ENCODE measurements at places on chromosomes 5 and 9.

GRCh38 chr5:53871775-53872174 is 311.3 kb downstream of the NDUFS4 start:
- DNase-seq = no peak

GRCh38 chr5:63233361-63233760 is 654.7 kb downstream of the LRRC70 start:
- DNase-seq = no peak

DNA sequence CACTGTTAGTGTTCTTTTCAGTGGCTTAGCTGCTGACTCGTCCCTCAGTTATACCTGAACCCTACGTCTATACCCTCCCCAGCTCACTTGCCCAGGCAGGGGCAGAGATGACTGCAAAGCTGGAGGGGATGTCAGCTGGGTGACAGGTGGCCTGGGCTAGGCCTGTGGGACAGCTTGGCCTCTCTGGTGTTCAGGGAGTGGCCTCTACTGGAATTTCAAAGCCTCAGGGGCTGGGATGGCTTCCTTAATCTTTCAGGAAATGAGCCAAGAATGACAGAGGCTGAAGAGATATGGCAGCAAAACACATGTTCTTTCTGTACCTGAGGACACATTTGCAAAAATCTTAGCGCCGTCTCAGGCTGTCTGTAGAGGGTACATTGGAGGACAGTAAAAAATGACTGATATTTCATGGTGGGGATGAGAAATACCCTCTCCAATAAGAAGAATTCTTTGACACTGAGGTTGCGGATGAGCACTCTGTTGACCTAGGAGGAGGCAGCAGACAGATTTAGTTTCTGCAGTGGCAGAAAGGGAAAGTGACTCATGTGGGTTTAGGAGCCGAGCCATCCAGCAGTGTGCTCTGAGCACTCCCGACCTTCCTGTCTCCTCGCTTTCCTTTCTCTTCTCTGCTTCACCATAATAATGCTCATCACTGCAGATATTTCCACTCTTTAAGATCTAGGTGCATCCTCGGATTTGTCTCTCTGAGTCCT is 54.4 kb downstream of the ENTREP1 start:
- no peak for DNase-seq

DNA sequence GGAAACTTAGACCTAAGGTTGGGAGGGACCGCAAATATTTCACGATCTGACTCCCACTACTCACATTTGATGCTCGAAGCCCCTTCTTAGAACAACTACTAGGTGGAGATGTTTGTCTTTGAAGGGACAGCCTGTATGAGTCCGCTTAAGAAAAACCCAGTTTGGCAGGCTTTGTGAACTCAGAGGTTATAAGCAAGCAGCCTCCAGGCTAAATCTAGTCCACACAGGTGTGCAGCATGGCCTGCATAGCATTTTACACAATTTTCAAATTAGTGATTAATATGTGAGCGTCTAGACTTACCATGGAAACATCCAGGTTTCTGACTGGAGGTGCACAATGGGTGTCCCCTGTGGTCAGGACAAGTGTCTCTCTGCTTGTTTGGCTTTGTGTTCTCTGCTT is 127.1 kb downstream of the KIF4B start:
- no peak for DNase-seq

GRCh38 chr5:124824637-124825158 is 78.3 kb upstream of the ZNF608 start:
- DNase-seq = no peak

- DNase-seq = no peak
Measured at GRCh38 chr9:36169708-36170107, 520 bp downstream of the CCIN start.

DNA sequence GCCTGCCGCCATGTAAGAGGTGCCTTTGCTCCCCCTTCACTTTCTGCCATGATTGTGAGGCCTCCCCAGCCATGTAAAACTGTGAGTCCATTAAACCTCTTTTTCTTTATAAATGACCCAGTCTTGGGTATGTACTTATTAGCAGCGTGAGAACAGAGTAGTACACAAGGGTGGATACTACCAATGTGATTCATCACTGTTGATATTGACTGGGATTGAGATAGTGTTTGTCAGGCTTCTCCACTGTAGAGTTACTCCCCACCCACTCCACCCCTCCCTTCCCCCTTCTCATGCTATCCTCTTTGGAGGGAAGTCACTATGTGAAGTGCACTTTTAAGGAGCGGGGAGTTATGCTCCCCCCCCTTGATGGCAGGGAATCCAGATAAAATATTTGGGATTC is 11.4 kb upstream of the CRHBP start:
- DNase-seq = no peak

- peak; percentile 32 for DNase-seq
Measured at GRCh38 chr5:26329562-26330189, 708.7 kb downstream of the CDH9 start.

- DNase-seq = no peak
Measured at GRCh38 chr5:157186309-157187045, 5.8 kb downstream of the ITK start.

DNA sequence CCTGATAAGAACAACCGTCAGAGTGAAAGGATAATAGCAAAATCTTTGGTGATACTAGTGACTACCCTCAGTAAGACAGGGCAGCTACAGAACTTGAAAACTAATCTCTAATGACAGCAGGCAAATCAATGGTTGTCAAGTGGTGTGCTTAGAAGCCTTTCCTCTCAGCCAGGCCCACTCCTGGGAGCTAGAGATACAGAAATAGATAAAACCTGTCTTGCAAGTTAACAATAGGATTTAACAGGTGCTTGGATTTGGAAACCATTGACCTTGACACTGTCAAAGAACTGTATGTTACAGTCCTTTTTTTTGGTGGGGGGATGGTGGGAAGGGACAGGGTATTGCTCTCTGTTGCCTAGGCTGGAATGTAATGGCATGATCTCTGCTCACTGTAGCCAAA is 118.6 kb downstream of the BASP1 start:
- DNase-seq = no peak
